ENCODE measurements at places on chromosomes 6 and 20.
A peak's percentile ranks its signal among the peaks of the same experiment; 100 is the strongest.

- DNase-seq, result no peak
These were observed 543.4 kb downstream of the CD83 start for GRCh38 chr6:14660806-14661579.

- DNase-seq, result no peak
These were observed 15.2 kb upstream of the PRR18 start for GRCh38 chr6:166323395-166323794.

- DNase-seq, result no peak
These were observed 10.0 kb upstream of the CD93 start for GRCh38 chr20:23096097-23096496.

DNA sequence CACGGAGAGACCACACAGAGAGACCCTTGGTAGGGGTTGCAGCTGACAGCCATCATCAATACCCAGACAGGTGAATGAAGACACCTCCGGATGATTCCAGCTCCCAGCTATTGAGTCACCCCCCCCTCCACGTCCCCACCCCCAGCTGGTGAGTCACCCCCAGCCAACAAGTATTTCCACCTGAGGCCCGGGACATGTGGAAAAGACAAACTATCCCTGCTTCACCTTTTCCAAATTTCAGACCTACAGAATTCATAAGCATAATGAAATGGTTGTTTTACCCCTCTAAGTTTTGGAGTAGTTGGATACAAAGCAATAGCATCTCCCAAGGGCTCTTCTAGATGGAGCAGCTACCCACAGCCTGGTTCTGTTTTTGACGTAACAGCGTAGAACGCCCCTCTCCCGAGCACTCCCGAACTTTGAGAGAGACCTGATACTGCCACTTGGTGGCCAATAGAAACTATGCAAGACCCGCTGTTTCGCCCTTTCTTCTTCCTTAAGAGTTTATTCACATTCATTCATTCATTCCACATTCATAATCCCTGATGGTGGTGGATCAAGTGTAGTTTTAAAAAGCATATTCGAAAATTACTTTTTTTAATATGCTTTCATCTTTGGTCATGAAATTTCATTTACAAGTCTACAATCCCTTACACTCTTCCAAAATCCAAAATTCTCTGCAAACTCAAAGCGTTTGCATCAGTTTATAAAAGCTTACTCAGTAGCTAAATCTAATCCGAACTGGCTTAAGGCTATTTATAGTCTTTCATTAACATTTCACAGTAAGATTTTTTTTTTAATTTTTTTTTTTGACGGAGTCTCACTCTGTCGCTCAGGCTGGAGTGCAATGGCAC lies 15.1 kb upstream of the PPP1R16B start:
- peak; percentile 66 for DNase-seq

DNA sequence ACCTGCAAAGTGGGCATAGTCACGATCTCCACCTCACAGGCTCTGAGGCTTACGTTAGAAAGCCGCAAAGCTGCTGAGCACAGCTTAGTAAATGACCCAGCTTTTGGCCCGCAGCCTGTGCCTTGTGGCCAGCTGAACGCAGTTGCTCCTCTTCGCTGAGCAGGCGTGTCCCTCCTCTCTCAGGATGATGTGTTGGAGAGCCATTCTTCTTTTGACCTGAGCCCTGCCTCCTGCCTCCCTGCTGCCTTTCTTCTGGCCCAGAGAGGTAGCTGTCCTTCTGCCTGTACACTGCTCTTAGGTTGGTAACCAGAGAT lies 47.6 kb upstream of the MYL9 start:
- no peak for DNase-seq
